ENCODE measurements at places on chromosomes 1 and 21. TPM values are rescaled to one million over a fixed set of nuclear protein-coding genes. Genes with fewer than 3 reads are reported as not detected.
A peak's percentile ranks its signal among the peaks of the same experiment; 100 is the strongest.

GRCh38 chr1:33256221-33256470 is 146 bp upstream of the ZNF362 start:
- DNase-seq, result no peak

BMP8A gene
- 0.43 TPM for polyA plus RNA-seq

- no peak for DNase-seq
These were observed 17.1 kb downstream of the SLAMF7 start for GRCh38 chr1:160755911-160756848.

DNA sequence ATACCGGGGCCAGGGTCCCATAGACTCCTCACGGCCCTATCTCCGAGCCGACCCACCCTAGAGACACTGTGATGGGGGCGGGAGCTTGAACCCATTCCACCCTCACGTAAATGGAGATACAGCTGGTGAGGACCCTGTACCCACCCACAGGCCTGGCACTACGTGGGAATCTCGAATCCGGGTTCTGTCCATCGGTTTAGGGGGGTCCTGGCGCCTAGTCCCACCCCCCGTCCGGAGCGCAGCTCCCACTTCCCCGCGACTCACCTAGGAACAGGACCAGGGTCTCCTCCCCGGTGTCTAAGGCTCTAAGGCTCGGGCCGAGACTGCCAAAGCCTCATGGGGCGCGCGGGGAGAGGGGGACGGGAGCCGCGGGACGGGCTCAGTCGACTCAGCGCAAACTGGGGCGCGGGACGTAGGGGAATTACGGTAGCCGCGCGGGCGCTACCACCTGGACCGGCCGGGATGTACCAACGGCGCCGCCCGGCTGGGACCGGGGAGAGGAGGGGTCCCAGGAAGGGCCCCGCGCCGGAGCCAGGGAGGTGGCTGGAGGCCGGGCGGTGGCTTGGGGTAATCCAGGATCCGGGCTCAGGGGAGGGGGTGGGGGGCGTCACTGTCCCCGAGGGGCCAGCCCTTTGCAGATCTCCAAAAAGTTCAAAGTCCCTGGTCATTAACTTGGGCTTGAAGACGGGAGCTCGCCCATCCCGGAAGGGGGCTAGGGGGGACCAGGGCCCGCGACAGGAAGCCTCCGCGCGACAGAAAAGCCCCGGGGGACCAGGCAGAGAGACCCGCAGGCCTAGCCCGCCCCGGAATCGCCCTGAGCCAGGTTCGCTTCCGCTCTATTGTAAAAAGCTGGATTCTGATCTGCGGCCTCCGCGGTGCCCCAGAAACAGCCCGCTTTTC is 1.0 kb downstream of the PLEKHG5 start:
- no peak for DNase-seq

GRCh38 chr1:45883658-45884057 is 80.2 kb downstream of the MAST2 start:
- DNase-seq, result no peak

OR2L13 gene
- polyA plus RNA-seq, result not detected

- no peak for DNase-seq
These were observed 349.7 kb upstream of the C1orf87 start for GRCh38 chr1:60423146-60423780.

CR1L gene
- polyA plus RNA-seq, result 1.3 TPM

DNA sequence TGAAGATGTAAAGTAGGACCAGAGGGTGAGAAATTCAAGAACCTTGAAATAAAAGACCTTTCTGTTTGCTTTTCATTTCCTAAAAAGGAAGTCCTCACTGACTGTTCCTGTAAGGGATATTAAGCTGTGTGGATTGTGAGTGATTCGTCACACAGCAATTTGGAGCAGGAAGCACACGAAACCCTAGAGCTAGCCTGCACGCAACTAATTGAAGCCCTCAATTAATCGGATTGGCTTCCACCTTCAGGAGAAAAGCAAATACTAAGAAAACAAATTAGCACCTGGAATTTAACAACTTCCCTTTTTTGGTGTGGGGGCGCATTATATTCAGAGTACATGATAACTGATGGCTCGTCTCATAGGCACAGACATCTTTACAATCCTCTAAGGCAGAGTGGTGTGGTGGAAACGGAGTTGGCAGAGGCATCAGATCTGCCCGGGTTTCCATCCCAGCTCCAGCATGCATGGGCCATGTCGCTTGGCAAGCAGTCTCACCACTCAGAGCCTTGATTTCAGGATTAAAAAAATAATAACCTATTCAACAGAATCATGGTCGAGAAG is 95.2 kb downstream of the KCNJ15 start:
- no peak for DNase-seq

DNA sequence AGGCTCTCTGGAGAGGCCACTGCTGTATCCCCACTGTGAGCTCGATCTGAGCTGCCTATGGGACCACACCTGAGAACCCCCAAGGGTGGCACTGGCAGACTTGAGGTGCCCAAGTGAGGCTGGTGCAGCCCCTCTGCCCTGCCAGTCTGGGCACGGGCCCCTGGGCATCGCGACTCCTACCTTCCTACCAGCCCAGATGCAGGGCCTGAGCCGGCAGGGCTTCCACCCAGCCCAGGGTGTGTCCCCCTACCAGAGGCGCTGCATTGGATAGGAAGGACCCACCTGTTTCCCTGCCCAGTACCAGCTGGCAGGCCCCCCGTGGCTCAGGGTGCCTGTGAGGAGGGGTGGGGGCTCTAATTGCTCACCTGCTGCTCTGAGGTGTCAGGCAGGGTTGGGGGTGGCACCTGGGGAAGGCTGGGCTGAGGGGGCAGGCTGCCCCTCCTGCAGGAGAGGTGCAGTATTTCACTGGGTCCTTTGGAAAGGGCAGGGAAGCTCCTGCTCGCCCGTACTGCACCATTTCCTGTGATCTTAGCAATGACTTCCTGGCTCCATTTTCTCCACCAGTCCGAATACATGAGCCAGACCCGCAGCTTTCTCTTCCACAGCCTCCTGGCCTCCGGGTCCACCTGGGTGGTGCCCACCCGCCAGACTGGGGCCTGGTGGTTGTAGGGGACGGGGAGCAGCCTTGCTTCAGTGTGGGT is 11.8 kb downstream of the TP73 start:
- no peak for DNase-seq

GRCh38 chr1:118223426-118223825 is 38.4 kb upstream of the SPAG17 start:
- DNase-seq, result peak; percentile 31

ZNF683 gene
- polyA plus RNA-seq, result not detected

DNA sequence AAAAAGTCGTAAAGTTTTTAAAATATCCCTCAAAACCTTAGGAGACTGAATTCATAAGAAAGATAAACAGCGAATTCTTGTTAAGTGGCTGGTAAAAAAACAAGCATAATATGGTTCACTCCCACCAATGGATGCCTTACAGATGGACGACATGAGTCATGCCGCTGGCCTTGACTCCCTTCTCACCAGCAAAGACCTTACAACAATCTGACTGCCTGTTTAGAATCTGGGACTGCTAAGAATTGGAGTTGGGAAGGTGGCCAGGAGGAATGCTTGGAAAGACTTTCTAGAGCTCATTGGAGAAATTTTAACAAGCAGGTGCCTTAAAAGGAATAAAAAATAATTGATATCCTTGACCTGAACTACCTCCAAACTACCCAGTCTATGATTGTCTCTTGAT is 206.9 kb upstream of the FMN2 start:
- DNase-seq, result no peak

DNA sequence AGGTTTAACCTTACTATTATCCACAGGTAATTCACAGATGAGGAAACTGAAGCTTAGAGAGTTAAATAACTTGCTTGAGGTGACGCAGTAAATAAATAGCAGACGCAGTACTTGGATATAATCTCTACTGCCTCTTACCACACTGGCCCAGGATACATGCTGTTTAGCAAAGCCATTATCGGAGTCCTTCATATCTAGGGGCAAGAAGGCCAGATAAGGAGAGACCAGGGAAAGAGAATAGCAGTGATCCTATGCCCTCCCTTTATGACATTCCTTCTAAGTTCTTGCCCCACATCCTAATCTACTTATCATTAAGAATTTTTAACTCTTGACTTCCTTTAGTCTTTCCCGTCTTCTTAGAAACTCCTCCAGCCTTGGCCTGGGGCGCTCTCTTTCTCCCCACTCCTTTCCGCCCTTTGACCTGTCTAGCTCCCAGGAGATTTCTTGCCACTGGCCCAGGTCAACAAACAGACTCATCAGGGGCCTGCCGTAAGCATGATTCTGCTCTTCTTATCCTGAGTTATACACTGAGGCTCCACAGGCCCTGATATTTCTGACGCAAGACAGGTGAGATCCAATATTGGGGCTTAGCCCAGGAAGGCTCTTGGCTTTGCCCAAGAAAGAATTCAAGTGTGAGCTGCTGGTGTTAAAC is 11.4 kb upstream of the SLAMF1 start:
- no peak for DNase-seq

WNT2B gene
- 4.0 TPM for polyA plus RNA-seq

DNA sequence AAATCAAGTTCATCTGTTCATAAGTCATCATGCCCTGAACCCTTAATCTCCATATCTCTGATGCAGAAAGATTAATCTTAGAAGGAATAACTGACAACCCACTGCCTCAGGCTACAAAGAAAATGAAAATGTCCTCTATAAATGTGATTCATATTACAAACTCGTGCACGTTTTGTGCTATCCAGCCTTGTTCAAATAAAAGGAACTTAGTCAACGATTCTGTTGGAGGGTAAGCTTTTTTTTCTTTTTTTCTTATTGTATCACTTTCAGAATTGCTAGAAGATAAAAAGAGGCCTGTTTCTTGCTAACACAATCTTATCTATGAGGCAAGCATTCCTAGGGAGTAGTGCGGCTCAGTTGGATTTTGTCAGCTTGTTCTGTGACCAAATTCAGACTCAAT is 228.4 kb downstream of the TM2D1 start:
- DNase-seq, result no peak

- no peak for DNase-seq
These were observed 59.3 kb upstream of the GNG12 start for GRCh38 chr1:67892476-67893125.

C1orf141 gene
- polyA plus RNA-seq, result not detected

- DNase-seq, result no peak
These were observed 226.2 kb downstream of the AKT3 start for GRCh38 chr1:243623841-243624240.

DNA sequence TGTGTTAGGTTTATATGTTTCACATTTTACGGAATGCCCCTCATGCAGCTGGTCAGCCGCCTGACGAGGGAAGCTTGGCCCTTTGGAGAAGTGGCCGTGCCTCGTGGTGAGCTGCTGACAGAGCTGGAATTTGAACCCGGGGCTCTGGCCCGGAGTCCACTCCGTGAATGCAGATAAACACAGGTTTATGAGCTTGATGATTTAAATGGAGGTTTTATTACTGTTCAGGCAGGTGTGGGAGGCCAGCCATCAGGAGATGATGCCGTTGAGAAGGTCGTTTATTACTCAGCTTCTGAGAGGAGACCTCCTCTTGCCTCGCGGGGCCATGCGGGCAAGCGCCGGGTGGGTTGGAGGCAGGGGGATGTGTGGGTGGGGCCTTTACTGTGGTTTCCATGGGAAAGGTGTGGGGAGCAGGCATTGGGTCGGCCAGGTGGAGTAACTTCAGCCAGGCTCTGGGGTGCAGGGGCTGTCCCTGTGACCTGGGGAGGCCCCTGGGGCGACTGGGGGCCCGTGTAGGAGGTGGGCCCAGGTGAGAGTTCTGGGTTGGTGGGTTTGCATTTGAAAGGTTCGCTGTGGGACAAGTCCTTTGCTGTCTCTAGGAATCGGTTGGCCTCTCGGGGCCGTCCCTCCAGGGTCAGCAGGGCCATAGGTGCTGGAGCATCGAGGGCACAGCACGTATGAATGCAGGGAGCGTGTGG is 22.0 kb downstream of the PRKCZ start:
- no peak for DNase-seq

DNA sequence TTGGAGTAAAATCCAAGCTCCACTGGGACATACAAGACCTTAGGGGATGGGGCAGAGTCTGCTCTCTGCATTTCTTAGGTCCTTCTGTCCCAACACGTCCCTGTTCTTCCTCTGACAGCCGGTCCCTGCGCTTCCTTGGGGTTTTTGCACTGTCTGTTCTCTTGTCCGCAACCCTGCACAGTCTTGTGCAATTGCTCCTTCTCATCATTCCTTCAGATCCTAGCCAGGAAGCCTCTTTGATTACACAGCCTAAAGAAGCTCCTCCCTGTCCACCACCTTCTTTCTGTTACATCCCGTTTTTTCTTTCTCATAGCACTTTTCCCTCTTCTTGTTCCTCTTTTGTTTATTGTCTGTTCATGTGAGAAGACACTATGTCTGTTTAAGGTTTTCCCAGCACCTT is 19.9 kb downstream of the ACOT11 start:
- DNase-seq, result no peak

RGS16 gene
- 1.7 TPM for polyA plus RNA-seq

DNA sequence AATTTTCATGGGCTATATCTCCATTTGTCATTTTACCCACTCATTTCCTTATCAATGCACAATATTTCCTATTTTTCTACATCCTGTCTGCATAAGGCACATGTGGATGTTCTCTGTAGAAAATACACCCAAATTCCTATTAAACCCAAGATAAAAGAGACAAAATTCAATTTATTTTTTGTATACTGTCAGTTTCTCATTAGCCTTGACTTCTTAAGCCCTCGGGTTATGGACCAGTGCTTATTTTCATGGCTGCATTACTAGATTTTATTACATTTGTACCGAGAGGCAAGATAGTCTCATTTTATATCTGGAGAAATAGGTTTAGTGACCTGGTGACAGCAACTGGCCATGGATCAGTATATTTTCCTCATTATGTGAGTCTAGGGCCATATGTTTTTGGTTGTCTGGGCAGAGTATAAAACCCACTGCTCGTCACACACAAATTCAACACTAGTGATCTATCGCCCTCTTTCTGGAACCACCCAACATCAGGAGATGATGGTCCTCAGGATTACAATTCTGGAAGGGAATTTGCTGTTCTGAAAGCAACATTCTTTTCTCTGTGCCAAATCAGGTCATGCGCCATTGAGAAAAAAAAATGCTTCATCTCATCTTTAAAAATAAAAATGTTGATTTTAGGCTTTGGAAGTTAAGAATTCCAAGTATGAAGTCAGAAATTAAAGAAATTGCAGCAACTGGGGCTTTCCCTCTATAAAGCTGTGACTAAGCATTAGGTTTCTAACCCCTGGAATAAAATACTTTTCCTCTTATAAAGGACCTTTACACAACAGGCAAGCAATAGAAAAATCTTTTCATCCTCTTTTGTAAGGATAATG is 81.4 kb downstream of the ASTN1 start:
- no peak for DNase-seq

DHRS3 gene
- 83.1 TPM for polyA plus RNA-seq

DNA sequence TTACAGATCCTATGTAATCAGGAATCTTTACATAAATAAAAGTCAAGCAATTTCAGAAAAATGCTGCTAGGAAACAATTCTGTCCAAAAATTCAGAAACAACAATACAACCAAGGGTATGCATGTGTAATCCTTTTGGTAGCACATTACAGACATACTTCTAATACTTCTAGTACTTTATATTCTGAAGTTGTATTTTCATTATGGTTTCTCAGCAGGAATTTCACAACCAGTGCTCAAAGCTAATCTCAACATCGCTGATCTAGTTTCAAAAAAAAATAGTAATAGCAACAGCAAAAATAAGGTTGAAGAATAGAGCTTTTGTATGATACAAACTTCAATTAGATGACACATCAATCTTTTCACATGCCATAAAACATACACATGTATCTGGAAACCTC is 545.2 kb downstream of the LTN1 start:
- no peak for DNase-seq

LHX4 gene
- 2.1 TPM for polyA plus RNA-seq

- DNase-seq, result no peak
These were observed at the start of gene KLHL17 for GRCh38 chr1:960363-961131. Gene KLHL17 (plus strand): TSS chr1:960584. CDS start chr1:960694, 110 bp downstream.

FMO3 gene
- 0.17 TPM for polyA plus RNA-seq

- no peak for DNase-seq
These were observed 40.2 kb downstream of the DPT start for GRCh38 chr1:168688644-168689326.

GRCh38 chr1:231966983-231967382 is 340.4 kb downstream of the DISC1 start:
- no peak for DNase-seq
